ENCODE measurements at places on chromosomes 2 and 18. TPM values are rescaled to one million over a fixed set of nuclear protein-coding genes. Genes with fewer than 3 reads are reported as not detected.

NYAP2 gene
- total RNA-seq: 9.2 TPM

LAMA3 gene
- total RNA-seq: 8.3 TPM

SPIRE1 gene
- total RNA-seq: 170 TPM

TMEM169 gene
- 9.4 TPM for total RNA-seq

SLC38A11 gene
- 23.2 TPM for total RNA-seq

C2orf78 gene
- total RNA-seq: not detected

ANKRD30B gene
- total RNA-seq: 6.3 TPM

SPATA3 gene
- total RNA-seq: not detected

MCM6 gene
- total RNA-seq: 14.5 TPM

METTL4 gene
- total RNA-seq: 16.9 TPM

GAREM2 gene
- total RNA-seq: 12.0 TPM

TXNDC2 gene
- total RNA-seq: 0.18 TPM

VWC2L gene
- 6.9 TPM for total RNA-seq

HK2 gene
- 8.8 TPM for total RNA-seq

AQP12A gene
- total RNA-seq: not detected

MAP3K19 gene
- total RNA-seq: 0.91 TPM

STPG4 gene
- 1.8 TPM for total RNA-seq

PPP1R1C gene
- total RNA-seq: 0.81 TPM

SEMA4C gene
- total RNA-seq: 47.8 TPM

DNAJC5G gene
- 6.1 TPM for total RNA-seq

DUSP2 gene
- 12.1 TPM for total RNA-seq

ATP9B gene
- total RNA-seq: 96.1 TPM

C2orf80 gene
- 40.3 TPM for total RNA-seq

FTCDNL1 gene
- total RNA-seq: 14.8 TPM

CRYGD gene
- total RNA-seq: 0.81 TPM

ACKR3 gene
- 12.6 TPM for total RNA-seq

SNTG2 gene
- 5.0 TPM for total RNA-seq

GREB1L gene
- total RNA-seq: 6.4 TPM

MATN3 gene
- 1.5 TPM for total RNA-seq

SERPINB4 gene
- not detected for total RNA-seq

SLC19A3 gene
- 7.3 TPM for total RNA-seq

CERKL gene
- 2.0 TPM for total RNA-seq

GKN2 gene
- total RNA-seq: not detected

OSBPL1A gene
- 208 TPM for total RNA-seq

CAVIN2 gene
- total RNA-seq: 13.3 TPM

UGT1A7 gene
- total RNA-seq: not detected

MYCN gene
- 8.8 TPM for total RNA-seq

SERPINB10 gene
- total RNA-seq: not detected

EVX2 gene
- not detected for total RNA-seq

RBKS gene
- total RNA-seq: 3.5 TPM

HOXD10 gene
- not detected for total RNA-seq

ABCG5 gene
- 0.23 TPM for total RNA-seq

SAP130 gene
- total RNA-seq: 26.6 TPM

LINC00305 gene
- total RNA-seq: not detected

STK17B gene
- total RNA-seq: 8.5 TPM

SLC4A3 gene
- total RNA-seq: 51.6 TPM

MARCHF4 gene
- total RNA-seq: 5.0 TPM

GREB1 gene
- total RNA-seq: 32.1 TPM

HTR2B gene
- 0.28 TPM for total RNA-seq

DLGAP1 gene
- total RNA-seq: 168 TPM

RAB12 gene
- total RNA-seq: 46.5 TPM

GALR1 gene
- total RNA-seq: 1.5 TPM
